Activated CD4-positive, alpha-beta T cell treated with anti-CD3 and anti-CD28 coated beads, Interleukin-2, amount 50 U/mL, for 4 hours (primary cell): ENCODE measurements at places on chromosomes 11 and 22.

- no peak for DNase-seq
Measured at GRCh38 chr11:108958368-108959104, 293.7 kb downstream of the DDX10 start.

DNA sequence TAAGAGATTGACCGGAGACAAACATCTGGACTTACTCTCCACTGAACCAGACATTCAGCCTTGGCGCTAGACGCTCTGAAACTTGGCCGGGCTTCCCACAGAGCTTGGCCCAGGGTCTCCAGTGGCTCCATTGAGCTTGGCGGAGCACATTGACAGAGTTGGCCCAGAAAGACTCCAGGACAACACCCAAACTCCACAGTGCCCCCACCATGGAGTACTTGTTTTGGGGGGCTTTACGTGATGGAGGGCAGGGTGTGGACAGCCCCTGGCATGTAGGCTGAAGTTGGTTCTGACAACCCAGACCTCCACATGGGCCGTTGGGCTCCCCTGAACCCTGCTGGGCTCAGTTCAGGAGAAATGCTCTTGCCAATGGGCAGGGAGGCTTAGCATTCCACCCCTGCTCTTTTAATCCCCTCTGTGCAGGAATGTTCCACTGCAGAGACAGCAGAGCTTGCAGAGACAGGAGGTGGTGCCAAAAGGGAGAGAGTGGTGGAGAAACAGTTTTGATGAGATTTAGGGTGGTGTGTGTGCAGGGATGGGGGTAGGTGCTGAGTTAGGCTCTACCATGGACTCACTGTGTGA lies 102.4 kb upstream of the TIMP3 start:
- DNase-seq: no peak

DNA sequence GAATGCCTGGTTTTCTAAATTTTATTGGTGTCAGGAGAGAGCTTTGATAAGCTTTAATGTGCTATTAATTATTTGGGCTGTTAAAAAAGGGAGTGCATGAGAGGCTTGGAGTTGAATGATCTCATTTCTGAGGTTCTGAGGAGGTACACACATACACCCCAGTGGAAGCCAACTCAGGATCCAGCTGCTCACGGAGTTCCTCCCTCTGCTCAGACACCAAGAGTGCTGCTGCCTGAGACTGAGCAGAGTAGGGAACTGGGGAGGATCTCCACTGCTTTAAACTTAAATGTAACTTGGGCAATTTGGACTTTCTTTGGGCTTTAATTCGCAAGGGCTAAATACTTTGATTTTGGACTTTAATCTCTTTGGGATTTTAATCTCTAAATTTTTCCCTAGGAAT lies 414.4 kb upstream of the CADM1 start:
- DNase-seq: no peak

DNA sequence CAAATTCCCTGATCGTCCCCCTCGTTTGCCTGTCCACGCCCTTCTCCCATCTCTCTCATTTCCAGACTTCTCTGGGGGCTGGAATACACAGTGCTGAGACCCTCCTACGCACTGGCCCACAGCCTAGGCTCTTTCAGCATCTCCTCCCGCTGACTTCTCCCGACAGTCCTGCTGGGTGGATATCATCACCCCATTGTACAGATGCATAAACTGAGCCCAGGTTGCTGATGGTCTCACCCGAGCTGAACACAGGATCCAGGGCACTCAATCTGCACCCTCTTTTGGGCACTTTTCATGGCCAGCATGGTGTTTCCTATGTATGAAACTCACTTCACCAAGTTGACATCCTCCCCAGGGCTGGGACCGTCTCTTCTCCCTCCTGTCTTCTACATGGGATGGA lies 31.7 kb upstream of the PICK1 start:
- no peak for DNase-seq

- DNase-seq: no peak
Measured at GRCh38 chr11:78066471-78066870, 2.8 kb downstream of the THRSP start.

GRCh38 chr11:112223121-112223520 lies 3.1 kb upstream of the PTS start:
- DNase-seq: no peak

- no peak for DNase-seq
Measured at GRCh38 chr11:106794058-106794457, 224.2 kb downstream of the GUCY1A2 start.

DNA sequence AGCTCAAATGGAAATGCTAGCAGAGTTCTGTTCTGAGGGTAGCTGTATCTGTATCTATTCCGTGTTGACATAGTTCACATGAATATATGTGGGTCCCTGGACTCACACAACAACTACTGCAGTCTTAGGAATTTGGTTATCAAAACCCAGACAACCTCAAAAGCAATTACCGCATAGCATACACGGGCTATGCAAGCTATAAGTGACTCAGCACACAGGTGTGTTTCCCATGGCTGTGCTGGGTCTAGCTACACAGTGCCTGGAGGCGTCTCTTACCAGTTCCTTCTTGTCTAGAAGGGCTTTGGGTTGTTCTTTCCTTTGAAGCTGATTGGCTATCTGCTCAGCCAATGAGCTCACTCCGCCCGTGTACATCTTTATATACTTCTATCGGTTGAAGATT lies 98.2 kb upstream of the BID start:
- no peak for DNase-seq

DNA sequence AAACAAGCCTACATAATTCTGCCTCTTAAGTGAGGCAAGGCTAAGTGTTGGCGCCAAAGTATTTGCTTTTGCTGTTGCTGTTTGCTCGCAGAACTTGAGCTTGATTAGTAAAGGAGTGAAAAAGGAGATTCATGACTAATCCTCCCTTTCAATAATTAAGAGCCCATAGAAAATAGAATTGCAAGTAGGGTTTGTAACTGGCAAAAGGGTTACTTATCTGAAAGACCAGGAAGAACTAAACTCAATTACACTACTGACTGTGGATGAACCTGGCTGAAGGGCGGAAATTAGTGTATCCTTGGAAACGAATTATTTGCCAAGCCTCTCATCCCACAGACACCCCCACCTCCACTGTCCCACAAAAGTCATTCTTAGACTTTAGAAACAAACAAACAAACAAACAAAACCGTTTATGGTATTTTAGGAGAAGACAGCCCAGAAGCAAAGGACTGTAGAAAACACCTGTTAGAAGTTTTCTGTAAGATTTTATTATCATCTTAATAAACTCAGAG lies 411 bp upstream of the EXPH5 start:
- DNase-seq: no peak
